ENCODE measurements at places on chromosomes 4 and X.
A peak's percentile ranks its signal among the peaks of the same experiment; 100 is the strongest.

DNA sequence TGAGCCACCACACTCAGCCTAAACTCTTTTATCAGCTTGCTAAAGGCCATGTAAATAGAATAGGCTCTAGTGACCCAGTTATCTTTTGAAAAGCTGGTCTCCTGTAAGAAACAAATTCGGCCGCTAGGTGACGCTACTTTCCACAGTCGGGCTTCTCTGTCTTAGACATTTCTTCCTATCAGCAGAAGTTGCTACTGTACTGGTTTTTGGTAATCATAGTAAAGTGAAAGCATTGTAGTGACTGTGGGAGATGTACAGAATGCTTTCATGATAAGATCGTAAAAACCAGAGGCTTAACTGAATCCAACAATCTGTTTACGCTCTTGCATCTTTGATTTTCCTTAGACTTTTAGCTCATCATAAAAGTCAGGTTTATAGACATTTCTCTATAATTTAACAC, 82.6 kb downstream of the GK start:
- peak; percentile 45 for DNase-seq

GRCh38 chr4:30746735-30747134, 26.6 kb downstream of the PCDH7 start:
- DNase-seq = no peak

DNA sequence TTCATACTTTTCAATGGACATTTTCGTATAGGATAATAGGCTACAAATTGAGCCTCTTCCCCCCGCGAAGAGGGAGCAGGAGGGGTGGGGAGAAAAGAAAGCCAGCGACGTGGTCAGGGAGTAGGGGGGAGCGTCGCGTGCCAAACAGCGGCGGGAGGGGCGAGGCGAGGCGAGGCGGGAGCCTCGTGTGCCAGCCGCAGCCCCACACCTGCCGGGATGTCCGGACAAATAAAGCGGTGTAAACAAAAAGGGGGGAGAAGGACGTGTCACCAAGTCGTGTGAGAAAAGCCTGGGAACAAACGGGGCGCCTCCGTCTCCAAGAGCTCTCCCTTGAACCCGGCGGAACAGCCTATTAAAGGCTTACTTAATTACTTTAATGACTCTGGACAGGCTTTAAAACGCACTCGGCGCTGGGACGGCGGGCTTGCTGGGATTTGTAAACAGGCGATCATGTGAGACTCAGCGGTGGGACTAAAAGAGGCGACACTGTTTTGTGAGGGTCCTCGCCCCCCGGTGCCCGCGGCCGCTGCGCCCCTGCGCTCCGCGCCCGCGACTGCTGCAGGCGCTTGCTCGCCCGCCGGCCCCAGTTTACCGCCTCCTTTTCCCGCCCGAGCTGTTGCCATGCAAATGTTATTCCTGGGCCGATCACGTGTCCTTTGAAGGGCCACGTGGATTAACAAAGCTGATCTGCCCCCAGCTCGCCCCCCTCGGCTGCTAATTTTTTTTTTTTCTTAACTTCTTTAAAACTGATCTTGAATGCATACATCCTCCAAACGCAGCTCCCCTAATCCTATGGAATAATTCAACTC, at the start of gene HELT:
HELT (plus strand) TSS at position 527 of the 809 bp plus-strand sequence. CDS start 439 bp downstream, outside the sequence.
- no peak for DNase-seq

DNA sequence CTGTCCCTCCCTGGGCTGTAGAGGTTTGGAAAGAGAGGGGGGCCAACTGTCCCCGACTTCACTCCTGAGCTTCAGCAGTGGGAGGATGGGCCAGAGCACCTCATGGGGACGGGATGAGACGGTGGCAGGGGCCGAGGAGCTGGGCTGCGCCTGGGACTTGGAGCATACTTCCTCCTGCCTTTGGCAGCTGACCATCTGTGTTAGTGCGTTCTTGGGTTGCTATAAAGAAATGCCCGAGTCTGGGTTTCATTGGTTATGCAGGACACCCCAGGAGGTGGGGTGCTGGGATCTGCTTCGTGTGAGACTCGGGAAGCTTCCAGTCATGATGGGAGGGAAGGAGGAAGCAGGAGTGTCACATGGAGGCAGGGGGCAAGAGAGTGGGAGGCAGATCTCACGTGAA, 7.4 kb downstream of the PSAPL1 start:
- no peak for DNase-seq

DNA sequence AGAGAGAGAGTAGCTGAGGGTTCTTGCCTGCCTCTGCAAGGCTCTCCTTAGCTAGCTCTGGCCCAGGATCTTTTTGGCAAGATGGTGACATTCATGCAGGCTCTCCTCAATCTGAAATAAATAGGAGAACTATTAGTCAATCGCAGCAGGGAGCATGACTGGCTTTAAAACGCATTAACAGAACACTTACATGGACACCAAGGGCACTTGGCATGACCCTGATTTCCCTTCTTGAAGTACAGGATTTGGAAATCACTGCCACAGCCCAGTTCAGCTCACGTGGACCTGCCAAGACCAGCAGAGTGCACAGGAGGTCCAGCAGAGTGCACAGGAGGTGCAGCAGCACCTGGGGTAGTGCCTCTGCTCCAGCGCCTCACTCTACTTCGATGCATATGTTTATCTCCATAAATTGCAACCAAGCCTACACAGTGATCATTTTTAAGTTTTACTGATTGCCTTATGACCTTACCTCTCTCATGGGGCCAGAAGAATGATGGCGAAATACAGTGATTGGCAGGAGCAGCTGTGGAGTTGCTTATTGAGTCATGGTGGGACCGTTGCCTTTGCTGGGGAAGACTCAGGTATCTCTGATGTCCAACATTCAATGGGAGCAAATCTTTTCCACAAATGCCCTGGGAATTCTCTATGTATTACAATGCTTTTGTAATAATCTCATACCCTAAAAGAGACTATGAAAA, 122.4 kb downstream of the SYNPO2 start:
- DNase-seq = no peak

- DNase-seq = no peak
Observed at GRCh38 chr4:144501231-144501780, 144.7 kb upstream of the HHIP start.

- no peak for DNase-seq
Observed at GRCh38 chr4:121182296-121182695, 18.2 kb upstream of the TNIP3 start.

- DNase-seq = no peak
Observed at GRCh38 chr4:610411-611261, 14.7 kb upstream of the PDE6B start.
